AML-193 (cell line): ENCODE measurements at places on chromosomes 1 and 21.
A peak's percentile ranks its signal among the peaks of the same experiment; 100 is the strongest.

GRCh38 chr1:247824023-247824422 lies at the start of gene OR14A16:
Gene OR14A16, minus strand, starts transcription at chr1:247824119. Its CDS starts 8,390 bp downstream, at chr1:247815729.
- no peak for DNase-seq

DNA sequence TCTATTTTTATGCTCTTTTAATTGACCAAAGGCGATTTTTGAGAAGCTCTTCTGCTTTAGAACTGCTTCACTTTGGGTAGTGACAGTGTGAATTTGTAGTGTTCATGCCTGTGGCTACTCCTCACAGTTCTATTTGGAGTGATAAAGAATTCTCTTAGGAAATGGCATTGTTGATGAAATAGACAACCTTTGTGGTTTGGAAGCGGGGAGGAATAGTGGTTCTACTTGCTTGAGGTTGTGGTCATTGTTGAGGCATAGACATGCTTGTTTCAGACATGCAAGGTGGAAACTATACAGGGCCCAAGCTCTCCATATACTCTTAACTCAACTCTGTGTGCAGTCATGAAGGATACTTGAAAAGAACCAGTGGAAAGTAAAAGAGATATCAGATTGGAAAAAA lies 481.1 kb upstream of the NEGR1 start:
- no peak for DNase-seq

GRCh38 chr1:221672965-221673364 lies 68.9 kb downstream of the DUSP10 start:
- DNase-seq: no peak

DNA sequence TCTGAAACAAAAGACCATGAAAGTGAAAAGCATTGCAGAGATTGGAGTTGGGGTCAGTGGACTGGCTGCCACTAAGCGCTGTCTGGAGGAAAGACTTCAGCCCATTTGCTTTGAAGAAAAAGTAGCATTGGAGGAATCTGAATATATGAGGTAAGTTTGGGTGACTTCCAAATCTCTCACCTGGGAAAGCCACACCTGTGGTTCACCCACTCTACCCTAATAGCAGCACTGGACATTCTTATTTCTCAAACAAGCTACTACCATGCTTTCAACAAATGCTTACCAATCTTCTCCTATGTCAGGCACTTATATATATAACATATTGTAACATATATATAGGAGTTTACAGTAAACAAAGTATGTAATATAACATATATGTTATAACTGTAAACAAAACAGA lies 76.0 kb upstream of the POGK start:
- DNase-seq: no peak

GRCh38 chr1:154911691-154912550 lies 24.6 kb downstream of the PMVK start:
- DNase-seq: no peak

GRCh38 chr1:70790232-70790923 lies 257.2 kb downstream of the PTGER3 start:
- DNase-seq: peak; percentile 70

GRCh38 chr1:61174060-61174795 lies 91.9 kb downstream of the NFIA start:
- no peak for DNase-seq

GRCh38 chr1:100713626-100714025 lies 5.9 kb upstream of the VCAM1 start:
- no peak for DNase-seq

DNA sequence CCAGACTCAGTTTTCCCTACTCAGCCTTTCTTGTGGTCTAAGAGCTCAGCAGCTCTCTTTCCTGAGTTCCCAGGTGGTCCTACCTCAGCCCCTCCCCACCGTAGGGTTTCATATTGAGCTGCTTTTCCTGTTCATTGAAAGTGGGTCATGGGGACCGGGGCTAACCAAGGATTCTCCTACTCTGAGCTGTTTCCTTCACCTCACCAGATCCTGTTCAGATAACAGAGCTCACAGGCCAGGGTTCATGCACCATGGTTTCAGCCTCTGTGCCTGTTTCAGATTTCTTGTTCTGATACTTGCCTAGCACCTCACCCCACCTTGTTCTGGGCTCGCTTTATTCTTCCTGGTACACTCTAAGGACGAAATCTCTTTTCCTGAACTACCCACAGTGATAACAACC lies 8.5 kb downstream of the UBQLN4 start:
- DNase-seq: no peak

DNA sequence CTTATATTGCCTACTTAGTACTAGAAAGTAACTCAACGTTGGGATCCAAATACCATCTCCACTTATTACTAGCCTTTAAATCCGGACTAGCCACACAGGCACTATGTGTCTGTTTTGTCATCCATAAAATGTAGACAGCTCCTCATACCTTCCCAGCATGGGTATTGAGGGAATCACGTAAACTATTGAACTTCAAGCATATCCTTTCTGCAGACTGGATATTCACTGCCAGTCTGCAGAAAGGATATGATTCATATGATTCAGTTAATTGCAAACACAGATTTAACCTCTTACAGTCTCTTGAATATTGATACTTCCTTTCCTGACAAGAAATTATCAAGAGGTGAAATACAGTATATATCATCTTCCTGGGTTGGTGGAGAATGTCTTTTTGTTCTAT lies 186.0 kb downstream of the LEPR start:
- DNase-seq: no peak

DNA sequence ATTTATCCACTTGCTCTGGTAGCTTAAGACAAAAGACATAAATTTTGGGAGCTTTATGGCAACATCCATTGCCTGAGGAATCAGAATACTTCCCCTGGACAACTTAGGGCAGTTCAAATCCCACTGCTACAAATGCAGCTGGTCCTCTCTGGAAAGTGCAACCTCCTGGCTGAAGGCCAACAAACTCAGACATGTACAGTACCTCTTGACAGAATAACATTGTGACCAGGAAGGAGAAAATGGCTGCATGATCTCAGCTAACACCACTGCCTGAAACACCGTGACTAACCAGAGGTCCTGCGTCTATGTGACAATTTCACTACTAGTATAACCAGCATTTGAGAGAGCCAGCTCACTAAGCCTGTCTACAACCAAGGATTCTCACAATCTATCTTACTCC lies 218.9 kb downstream of the CRB1 start:
- DNase-seq: no peak

- no peak for DNase-seq
Observed at GRCh38 chr21:34935898-34936297, 113.2 kb downstream of the RUNX1 start.

DNA sequence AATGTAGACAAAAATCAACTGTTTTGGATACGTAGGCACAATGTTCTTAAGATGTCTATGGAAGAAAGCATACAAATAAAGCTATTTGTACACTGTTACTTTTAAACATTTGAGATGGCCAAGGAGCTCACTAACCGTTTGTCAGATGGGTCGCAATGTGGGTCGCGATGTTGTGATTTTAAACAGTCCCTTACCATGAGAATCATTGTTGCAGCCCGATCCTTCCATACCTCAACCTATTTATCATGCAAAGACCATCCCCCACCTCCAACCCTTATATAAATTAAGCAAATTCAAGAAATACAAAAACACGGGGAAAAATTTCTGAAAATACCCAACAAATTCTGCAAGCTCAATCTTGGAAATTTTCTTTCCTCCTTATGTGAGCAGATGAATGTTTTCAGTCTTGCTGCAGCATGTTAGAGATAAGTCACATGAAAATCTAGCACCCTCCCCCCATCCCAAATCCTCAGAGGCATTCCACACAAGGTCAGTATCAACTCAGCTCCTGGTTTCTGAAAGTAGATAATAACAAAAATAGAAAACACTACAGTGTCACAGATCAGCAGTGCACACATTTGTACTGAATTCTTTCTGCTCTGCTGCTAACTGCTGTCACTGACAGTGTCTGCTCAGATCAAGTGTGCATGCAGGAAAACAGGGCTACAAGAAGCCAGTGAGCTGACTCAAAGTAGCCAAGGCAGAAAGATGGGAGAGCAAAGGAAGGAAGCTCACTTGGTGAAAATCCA lies 92.9 kb upstream of the TTC39A start:
- no peak for DNase-seq

DNA sequence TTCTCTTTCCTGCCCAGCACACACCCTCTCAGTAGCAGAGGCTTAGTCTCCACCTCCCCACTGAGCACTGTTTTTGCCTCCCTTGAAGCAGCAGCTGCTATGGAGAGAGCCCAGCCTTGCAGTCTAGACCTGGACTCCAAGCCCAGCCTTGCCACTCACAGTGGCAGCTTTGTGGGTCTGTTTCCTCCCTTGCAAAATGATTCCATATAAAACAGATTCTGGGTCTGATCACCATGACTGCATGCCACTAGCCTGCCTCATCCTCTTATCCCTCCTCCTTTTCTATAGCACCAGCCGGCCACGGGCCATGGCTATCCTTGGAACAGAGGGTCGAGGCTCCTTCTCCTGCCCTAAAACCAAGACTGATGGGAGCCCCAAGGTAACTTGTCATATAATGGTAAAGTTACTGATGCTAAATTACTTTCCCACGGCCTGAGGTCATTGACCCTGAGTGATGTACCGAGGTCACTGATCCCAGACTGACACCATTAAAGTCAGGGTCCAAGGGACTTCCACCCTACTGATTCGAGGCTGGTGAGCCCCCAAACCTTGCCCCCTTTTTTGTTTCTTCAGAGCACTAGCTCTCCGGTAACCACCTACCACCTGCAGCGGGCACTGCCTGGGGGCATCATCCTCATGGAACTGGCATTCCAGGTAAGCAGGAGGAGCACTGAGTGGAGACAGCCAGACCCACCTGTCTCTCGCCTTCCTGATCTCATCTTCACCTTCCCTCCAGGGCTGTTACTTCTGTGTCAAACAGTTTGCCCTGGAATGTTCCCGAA lies 7.9 kb downstream of the HYI start:
- DNase-seq: no peak

DNA sequence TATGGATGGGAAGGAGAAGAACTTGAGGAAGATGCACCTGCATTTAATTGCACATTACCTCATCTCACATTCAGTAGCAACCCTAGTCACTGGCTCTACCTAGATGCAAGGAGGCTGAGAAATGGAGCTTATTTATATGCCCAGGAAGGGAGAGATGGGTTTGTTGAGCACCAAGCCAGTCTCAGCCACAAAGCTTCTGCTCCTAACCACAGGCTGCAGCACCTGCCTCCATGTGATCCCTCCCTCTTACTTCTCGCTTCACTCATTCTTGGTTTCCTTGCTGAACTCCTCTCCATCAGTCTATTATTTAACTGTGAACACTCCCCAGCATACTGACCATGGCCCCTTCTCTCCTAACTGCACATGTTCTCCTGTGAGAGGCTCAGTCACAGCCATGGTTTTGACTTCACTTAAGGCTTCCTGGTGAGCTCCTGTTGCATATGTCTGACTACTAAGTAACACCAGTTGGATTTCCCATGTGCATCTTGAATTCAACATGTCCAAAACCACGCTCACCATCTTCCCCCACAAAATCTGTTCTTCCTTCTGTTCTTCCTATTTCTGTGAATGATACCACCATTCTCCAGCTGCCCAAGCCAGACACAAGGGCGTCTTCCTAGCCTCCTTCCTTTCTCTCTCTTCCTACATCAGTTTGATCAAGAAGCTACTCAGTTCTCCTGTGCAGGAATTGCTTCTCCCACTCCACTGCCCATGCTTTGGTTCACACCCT lies 139.8 kb downstream of the AK5 start:
- DNase-seq: no peak

DNA sequence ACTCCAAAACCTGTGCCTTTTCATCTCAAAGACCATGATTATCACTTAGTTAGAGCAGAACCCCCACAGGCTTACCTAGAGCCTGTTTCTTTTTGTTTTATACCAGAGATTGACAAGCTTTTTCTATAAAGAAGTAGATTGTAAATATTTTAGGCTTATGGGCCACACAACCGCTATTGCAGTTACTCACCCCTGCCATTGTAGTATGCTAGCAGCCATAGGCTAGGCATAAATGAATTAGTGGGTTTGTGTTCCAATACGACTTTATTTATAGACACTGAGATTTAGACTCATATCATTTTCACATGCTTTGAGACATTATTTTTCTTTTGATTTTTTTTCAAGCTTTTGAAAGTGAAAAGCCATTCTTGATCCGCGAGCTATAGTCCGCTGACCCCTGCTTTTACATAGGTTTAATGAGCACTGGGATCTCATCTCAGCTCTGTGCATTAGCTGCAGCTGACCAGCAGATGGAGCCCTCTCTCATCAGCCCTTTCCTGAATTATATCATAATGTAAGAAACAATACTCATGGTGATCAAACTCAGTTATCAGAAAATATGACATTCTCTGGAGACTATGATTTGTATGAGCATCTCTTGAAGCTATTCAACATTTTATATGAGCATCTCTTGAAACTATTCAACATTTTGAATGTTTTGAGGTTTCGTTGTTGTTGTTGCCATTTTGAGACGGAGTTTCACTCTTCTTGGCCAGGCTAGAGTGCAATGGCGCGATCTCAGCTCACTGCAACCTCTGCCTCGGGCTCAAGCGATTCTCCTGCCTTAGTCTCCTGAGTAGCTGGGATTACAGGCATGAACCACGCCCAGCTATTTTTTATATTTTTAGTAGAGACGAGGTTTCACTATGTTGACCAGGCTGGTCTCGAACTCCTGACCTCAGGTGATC lies 111.9 kb upstream of the L1TD1 start:
- DNase-seq: peak; percentile 12

DNA sequence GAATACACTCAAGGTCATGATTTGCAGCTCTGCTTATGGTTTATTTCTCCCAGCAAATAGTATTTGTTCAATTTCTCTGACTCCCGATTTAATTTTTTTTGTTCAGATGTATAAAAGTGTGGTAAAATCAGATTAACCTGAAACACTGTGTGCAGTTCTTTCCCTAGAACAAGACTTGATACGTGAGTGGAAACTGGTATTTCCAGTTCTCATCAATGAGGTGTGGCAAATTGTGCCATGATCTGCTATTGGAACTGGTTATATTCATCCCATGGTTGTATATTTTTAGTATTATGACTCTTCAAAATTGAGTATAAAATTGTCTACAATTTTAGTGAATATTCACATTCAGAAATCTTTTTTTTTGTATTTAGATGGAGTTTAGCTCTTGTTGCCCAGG lies 76.8 kb upstream of the IVNS1ABP start:
- no peak for DNase-seq

GRCh38 chr1:219847215-219847855 lies 81.0 kb downstream of the SLC30A10 start:
- no peak for DNase-seq

DNA sequence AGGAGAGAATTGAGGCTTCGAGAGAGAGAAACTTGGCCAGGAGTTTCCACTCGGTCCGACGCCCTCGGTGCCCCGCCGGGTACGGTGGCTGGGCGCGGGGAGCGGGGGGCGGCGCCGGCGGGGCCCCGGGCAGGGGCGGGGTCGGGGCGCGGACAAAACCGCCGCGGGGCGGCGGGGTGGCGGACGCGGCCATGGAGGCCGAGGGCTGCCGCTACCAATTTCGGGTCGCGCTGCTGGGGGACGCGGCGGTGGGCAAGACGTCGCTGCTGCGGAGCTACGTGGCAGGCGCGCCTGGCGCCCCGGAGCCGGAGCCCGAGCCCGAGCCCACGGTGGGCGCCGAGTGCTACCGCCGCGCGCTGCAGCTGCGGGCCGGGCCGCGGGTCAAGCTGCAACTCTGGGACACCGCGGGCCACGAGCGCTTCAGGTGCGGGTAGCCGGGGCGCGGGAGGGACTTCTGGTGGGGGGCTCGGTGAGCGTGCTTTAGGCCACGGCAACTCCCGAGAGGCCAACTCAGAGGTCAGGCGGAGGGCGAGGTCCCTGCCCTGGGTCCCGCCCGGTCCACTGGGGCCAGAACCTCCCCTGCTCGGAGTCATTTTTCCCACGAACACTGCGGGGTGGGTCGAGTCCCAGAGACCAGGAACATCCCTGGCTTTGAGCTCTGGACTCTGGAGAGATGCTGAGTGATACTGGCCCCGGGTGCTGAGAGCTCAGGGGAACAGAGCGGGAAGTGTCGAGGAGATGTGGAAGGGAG lies 431 bp downstream of the RAB42 start:
- DNase-seq: no peak

GRCh38 chr1:54417123-54417522 lies 10.9 kb upstream of the SSBP3 start:
- peak; percentile 46 for DNase-seq
